ENCODE measurements at places on chromosomes 4 and X.

- no peak for DNase-seq
Measured at GRCh38 chrX:153704021-153704526, 16.3 kb downstream of the SLC6A8 start.

- no peak for DNase-seq
Measured at GRCh38 chr4:45119376-45119775, 393.0 kb upstream of the GNPDA2 start.

GRCh38 chr4:87388901-87389300 is 2.1 kb downstream of the HSD17B11 start:
- no peak for DNase-seq

DNA sequence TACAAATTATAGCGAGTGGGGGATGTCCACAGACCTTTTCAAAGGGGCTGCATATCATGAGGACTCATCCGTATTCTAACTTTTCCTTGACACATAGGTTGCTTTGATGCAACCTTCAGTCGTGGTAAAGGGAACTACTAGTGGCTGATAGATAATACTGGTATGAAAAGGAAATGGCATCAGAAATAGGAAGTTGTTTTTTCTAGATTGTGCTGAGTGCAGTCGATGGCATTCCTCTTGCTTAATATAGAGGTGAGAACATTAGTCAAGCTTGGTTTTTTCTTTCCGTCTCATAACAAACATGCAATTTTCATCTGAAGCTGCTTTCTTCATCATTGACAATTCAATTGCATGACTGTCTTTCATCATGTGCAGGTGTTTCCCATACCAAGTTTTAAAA is 16.6 kb downstream of the ENPEP start:
- no peak for DNase-seq

GRCh38 chr4:38109370-38109769 is 149.2 kb downstream of the PTTG2 start:
- no peak for DNase-seq

DNA sequence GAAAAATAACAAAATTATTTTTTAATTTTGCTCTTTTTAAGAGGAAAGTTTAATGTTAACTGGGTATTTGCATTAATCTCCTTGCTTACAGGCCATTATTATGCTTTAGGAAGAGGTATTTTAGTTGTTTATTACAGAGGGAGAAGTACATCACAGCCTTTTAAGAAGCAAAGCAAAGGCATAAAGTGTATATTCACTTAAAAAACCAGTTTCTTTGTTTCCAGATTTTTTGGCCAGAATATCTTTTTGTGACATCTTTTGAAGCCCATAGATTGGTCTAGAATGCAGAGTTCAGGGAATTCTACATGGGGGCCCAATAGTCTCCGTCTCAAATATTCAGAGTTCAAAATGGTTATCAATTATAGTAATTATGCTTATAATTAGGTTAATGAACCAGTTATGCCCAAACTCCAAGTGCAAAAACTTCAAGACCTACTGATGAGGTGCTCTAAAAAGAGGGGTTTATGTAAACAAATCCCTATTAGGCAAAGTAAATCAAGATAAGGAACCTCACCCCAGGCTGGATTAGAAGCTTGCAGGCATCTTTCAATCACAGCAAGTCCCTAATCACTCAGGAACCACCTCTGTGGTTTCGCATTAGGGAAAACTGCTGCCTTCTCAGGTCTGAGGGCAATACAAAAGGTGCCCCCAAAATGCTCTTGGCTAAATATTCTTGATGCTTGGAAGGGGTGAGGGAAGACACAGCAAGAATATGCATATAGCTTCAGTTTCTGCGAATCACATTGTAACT is 1.4 kb downstream of the CXXC4 start:
- no peak for DNase-seq

GRCh38 chr4:75623026-75623425 is 7.3 kb downstream of the CDKL2 start:
- no peak for DNase-seq

DNA sequence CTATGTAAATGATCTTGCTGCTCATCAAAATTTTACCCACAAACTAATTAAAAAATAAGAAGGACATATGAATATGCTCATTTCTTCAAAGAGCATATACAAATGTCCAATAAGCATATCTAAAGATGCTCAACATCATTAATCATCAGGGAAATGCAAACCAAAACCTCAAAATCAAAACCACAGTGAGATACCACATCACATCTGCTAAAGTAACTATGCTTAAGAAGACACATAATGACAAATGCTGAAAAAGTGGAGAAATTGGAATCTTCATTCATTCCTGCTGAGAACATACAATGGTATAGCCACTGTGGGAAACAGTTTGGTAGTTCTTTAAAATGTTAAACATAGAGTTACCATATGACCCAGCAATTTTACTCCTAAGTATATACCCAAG is 81.9 kb downstream of the AFF2 start:
- no peak for DNase-seq

DNA sequence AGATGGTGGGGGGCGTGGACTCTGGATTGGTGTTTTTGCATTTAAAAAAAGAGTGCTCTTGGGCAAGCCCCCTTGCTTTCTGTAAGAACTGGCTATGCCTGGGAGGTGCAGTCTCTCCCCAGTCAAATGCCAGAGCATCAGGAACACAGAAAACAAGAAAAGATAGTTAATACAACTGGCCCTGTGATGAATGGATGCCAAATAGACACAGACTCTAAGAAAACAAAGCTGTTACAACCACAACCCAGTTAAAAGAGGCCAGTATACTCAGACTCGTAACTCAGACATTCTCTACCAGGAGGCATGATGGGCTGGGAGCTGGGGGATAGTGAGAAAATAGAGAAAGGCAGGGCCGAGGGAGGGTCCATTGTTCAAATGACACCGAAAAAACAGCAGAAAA is 32.5 kb upstream of the C1QTNF7 start:
- DNase-seq, result no peak

Measured in CD4-positive, alpha-beta T cell treated with Interleukin-10 for 1 hour (primary cell).